ENCODE measurements at places on chromosomes 7 and 10.

GRCh38 chr10:18323916-18324315, 183.7 kb downstream of the CACNB2 start:
- no peak for DNase-seq

- DNase-seq, result no peak
These were observed 49.0 kb upstream of the CALD1 start for GRCh38 chr7:134730411-134730829.

- DNase-seq, result no peak
These were observed 95.2 kb downstream of the PHTF2 start for GRCh38 chr7:77893813-77894212.

- no peak for DNase-seq
These were observed 85.3 kb upstream of the UNC5B start for GRCh38 chr10:71127104-71127503.

- no peak for DNase-seq
These were observed 223.4 kb downstream of the ELFN1 start for GRCh38 chr7:1893451-1893850.

DNA sequence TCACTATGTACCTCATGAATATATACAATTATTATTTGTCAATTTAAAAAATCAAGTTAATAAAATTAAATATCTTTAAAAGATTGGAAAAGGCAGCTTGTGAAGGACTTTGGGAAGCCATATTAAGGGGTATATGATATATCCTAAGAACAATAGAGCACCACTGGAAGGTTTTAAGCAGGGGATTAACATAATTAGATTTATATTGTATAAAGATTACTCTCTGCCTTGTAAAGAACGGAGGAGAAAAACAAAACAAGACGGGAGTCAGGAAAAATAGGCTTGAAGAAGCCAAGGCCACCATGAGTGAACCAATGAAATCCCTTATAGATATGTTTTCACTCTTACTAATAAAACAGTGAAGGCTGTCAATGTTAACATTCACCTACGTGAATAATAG, 11.1 kb upstream of the CNNM1 start:
- DNase-seq, result no peak

GRCh38 chr7:46695051-46695708, 774.1 kb upstream of the IGFBP3 start:
- no peak for DNase-seq

GRCh38 chr10:113382691-113383090, 170.2 kb upstream of the HABP2 start:
- no peak for DNase-seq

DNA sequence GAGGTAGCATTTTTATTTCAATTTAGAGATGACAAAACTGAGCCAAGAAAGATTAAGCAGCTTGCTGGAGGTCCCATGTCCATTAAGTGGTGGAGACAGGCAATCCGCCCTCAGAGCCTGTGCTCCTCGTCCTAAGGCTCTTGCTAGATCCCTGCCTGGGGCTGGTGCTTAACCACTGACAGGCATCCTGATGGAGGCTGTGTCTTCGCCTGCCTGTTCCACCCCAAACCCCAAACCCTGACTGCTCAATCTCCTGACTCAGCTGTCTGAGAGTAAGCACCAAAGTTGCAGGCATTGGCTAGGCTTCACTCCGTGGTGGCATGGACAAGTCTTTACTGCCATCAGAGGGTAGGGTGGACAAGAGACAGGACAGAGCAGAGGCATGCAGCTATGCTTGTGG, 209.4 kb downstream of the POU6F2 start:
- DNase-seq, result no peak

DNA sequence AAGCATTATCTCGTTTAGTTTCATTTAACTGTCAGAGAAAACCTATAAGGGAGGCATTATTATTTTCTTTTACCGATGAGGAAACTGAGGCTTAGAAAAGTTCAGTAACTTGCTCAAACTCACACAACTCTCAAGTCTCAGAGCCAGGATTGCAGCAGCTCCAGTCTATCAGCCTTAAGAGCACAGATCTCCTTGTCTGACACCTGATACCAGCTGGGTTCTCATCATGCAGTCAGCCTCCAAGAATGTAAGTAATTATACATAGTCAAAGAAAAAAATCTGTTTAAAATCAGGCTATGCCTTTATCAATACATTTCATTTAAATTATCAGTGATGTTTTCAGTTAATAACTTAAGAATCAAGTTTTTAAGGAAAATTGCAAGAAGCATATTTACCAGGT, 236.6 kb upstream of the TCF7L2 start:
- no peak for DNase-seq

GRCh38 chr7:44112231-44112996, 8.3 kb downstream of the AEBP1 start:
- DNase-seq, result no peak

GRCh38 chr7:130022115-130022514, 29.1 kb downstream of the ZC3HC1 start:
- DNase-seq, result no peak

- DNase-seq, result no peak
These were observed 197.3 kb upstream of the PPP2R2D start for GRCh38 chr10:131703541-131703940.

DNA sequence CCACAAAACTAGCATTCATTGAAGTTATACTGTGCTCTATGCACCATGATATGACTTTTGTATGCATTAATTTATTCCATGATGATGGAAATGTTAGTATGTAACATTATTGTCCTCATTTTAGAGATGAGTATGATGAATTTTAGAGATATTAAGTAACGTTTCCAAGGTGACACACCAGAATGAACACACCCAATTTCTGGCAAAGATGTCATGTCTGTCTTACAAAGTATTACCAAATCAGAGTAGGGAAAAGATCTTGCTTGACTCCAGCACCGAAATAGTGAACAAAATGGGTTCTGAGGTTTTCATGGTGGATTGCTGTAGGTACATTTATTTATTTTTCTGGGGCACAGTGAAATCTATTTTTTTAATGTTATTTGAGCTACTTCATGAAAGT, 33.8 kb upstream of the COL1A2 start:
- no peak for DNase-seq

DNA sequence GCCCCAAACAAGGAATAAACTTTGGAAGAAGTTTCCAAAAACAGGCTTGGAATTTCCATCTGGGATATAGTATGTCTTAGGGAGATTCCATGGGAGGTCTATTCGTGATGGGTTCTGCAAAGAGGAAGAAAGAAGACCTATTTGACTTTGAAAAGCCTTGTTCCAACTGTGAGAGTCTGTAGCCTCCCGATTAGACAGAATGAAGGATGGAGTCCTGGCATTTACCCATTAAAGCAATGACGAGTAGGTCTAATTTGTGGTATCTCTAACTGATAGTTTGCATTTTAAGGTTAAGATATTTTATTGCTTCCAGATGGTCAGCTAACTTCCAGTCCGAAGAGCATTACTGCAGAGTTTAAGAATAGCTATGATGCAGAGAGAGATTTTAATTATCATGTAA, 19.5 kb upstream of the GALNT17 start:
- no peak for DNase-seq

DNA sequence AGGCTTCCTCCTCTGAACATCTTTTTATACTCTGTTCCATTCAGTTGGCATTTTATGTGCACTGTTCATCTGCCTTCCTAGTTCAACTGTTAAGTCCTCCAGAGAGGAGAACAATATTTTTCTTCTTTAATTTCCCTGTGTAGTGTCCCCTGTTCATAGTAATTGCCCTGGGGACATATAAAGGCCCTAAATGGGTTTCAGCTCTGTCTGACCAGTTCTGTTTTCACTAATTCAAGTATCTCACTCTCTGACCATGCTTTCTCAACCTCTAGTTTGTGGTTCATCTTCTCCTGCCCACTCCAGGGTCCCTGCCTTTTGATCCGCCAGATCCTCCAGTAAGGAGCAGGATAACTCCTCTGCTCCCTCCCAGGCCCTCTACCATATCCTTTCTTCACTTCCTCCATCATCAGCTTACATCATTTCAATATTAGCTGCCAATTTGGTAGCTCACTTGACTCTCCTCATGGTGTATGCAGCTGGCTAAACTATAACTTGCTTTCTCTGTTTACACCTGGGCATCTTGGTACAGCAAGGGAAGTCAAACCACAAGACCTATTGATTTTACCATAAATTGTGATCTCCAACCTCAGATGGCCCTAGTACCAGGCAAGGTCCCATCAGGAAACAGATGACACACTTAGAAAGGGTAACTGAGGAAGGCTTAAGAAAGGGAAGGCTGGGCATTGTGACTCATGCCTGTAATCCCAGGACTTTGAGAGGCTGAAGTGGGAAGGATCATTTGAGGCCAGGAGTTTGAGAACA, 17.7 kb upstream of the C10orf67 start:
- DNase-seq, result no peak

DNA sequence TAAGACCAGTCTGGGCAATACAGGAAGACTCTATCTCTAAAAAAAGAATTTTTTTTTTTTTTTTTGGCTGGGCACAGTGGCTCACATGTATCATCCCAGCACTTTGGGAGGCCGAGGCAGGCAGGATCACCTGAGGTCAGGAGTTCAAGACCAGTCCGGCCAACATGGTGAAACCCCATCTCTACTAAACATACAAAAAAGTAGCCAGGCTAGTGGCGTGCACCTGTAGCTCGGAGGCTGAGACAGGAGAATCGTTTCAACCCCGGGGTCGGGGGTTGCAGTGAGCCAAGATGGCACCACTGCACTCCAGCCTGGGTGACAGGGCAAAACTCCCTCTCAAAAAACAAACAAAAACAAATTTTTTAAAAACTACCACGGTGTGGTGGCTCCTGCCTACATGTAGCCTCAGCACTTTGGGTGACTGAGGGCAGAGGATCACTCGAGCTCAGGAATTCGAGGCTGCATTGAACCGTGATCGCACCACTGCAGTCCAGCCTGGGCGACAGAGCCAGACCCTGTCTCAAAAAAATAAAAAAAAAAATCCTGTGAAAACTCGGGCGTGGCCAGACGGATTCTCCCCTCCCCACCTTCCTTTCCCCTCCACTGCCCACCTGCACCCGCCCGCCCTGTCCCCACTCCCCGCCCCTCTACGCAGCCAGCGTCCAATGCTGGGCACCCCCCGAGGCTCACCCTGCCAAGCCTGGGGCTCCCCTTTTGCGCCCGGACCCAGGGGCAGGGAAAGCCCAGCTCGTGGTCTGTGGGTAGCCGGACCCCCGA, 745 bp upstream of the ORAI2 start:
- DNase-seq, result no peak

DNA sequence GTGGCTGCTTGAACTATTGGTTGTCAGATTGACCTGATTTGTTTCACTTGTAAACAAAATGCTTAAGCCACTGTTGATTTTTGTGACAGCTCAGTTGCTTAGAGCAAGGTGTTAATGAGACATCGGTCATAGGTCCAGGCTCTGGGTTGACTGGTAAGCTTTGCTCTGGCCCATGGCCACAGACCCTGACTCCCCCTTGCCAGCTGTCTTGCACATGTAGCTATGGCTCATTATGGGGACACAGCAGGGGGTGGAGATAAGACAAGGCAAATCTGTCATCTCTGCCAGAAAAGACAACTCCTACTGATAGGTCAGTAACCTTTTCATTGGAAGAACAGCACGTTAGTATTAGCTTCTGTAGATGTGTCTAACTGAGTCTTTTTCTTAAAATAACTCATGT, 95.3 kb downstream of the KAT6B start:
- DNase-seq, result no peak

DNA sequence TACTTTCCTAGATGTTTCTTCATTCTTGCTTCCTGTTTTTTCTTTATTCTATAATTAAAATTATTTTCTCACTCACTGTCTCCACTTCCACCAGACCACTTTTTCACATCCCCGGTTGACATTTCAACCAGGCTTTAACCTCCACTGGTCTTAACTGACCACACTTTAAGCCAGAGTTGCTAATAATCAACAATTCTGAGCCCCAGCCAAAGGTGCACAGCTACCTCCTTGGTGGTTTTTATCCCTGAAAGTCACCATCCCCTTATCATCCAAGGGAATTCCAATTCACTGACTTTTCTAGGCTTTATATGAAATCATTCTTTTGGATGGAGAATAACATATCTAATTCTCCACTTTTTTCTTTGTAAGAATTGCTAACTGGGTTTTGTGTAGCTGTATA, 138.9 kb downstream of the FRMD4A start:
- no peak for DNase-seq

- no peak for DNase-seq
These were observed 36.6 kb downstream of the ABCB5 start for GRCh38 chr7:20651960-20652544.

- DNase-seq, result no peak
These were observed 474.0 kb upstream of the FOXK1 start for GRCh38 chr7:4208086-4208485.

GRCh38 chr10:62842983-62843382, 26.8 kb upstream of the EGR2 start:
- no peak for DNase-seq

- no peak for DNase-seq
These were observed 87.0 kb downstream of the CDK6 start for GRCh38 chr7:92749327-92749755.

DNA sequence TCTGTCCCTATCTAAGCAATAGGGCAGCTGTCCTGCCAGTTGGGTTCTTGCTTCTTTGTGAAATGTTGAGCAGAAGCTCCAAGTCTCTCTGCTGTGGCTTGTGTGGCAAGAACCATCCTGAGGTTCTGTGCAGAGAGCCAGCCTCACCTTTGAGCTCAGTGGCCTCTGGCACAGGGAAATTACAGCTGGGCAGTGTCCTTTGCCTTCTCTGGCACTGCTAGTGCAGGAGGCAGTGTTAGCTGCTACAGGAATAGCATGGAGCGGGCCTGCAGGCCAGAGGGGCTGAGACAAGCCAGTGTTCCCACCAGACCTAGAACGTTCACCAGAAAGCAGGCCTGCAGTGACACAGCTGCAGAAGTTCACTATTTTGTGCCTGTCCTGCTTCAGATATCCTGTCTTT, 1.8 kb downstream of the PRXL2A start:
- DNase-seq, result no peak

DNA sequence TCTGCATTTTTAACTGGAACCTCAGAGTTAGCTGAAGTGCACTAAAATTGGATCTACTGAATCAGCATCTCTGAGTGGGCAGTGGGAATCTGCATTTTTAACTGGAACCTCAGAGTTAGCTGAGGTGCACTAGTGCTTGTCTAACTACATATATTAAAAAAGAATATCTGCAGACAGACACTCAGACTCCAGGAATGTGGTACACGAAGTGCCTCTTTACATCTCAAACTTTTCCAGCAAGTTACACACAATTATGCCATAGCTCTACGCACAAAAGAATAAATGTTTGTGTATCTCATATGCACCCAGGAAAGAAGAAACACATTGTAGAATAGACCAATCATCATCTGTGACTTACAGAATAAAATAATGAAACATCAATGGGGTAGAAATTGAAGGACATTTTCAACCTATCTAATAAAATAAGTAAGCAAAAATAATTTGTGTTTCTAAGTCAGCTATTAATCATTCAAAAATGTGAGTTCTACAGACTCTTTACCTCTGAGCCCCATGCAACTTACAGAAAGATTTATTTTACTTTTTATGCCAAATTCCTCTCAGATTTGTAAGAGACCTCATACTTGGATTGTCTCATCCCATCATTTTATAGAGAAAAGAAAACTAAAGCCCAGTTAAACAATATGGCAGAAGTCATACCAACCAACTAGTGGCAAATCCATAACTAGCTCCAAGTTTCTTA, 28.3 kb downstream of the PPP1R3A start:
- DNase-seq, result no peak

All from NCI-H1105 (cell line).